ENCODE measurements at places on chromosomes 3 and 15.

DNA sequence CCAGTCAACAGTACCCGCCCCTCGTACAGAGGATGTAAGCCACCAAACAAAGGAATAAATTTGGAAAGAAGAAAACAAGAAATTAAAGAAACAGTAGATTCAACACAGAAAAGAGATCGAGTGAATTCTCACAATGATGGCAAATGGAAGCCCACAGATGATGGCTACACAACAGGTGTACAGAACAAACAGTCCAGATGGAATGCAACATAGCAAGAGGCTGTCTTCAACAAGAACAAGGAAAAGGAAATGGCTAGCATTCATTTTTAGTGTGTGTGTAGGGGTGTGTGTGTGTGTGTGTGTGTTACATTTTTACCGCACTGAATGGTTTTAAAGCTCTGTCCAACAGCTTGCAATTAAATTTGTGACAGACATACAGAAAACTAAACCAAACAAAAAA is 12.9 kb downstream of the NEDD4 start:
- no peak for DNase-seq

- no peak for DNase-seq
Measured at GRCh38 chr3:79253271-79253670, 514.5 kb downstream of the ROBO1 start.

DNA sequence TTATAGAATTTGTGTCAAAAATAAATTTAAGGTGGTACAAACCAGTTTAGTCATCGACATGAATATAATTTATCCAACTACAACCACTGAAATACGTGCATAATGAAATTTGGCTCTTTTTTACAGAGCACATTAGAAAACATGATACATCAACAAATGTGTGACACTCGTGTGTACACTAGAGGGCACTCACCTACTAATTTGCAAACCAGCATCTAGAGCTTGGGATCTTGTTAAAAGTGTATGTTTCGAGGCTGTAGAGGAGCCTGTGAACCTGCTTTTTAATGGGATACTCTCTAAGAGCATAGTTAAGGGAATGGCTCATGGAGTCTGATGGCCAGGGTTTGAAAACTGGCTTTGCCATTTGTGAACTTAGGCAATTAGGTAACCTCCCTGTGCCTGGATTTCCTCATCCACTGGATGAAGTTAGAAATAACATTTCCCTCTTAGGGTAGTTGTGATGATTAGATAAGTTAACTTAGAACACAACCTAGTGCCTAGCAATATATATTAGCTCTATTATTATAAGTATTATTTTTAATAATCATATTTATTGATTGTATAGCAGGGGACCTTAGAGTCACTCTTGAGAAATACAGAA is 8.8 kb upstream of the CPOX start:
- DNase-seq = peak; percentile 52

GRCh38 chr15:42371096-42371495 is 11.8 kb downstream of the CAPN3 start:
- DNase-seq = no peak

DNA sequence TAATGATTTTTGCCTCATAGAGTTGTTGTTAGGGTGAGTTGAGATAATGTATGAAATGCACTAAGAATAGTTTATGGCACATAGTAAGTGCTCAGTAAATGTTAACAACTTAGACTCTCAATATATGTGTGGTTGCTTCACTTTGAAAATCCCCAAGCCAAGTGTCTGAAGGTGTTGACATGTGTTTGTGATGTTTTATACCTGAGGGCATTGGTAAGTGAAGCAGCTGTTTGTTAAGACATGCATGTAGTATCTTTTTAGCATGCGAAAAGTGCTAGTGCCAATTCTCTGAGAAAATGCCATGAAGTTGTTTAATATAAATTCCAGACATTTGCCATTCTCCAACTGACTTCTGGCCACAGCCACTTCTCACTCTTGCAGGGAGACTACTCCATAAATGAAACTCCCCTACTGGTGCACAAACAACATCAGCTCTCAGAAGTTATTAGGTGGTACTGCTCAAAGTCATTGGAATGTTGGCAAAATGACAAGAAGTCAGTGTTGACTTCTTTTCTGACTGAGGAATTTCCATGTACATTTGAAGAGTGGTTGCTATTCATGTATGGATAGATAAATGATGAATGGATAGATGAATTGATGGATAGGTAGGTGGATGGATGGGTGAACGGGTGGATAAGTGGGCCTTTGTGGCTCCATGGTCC is 103.6 kb upstream of the NUDT16 start:
- no peak for DNase-seq

- peak; percentile 70 for DNase-seq
Measured at GRCh38 chr3:62188681-62189375, 184.5 kb downstream of the FEZF2 start.
